ENCODE measurements at places on chromosomes 7 and 10.

DNA sequence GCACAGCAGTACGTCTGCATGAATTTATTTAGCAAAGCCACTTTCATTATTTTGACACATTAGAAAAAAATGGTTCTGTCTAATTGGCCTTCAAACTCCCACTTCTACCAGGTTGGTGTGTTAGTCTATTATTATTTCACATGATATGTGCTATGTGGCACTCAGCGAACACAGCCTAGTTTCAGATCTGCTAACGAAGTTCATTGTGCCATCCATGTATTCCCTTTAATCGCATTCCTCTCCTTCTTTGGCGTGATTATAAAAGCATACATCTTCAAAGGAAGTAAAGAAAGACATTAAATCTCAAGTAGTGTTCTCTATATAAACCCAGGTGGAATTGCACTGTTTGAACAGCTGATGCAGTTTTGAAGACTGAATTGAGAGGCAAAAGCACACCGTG, 96.4 kb upstream of the CACNA2D1 start:
- DNase-seq = no peak

GRCh38 chr10:86367152-86367951, 757 bp upstream of the GRID1 start:
- DNase-seq = peak; percentile 71

DNA sequence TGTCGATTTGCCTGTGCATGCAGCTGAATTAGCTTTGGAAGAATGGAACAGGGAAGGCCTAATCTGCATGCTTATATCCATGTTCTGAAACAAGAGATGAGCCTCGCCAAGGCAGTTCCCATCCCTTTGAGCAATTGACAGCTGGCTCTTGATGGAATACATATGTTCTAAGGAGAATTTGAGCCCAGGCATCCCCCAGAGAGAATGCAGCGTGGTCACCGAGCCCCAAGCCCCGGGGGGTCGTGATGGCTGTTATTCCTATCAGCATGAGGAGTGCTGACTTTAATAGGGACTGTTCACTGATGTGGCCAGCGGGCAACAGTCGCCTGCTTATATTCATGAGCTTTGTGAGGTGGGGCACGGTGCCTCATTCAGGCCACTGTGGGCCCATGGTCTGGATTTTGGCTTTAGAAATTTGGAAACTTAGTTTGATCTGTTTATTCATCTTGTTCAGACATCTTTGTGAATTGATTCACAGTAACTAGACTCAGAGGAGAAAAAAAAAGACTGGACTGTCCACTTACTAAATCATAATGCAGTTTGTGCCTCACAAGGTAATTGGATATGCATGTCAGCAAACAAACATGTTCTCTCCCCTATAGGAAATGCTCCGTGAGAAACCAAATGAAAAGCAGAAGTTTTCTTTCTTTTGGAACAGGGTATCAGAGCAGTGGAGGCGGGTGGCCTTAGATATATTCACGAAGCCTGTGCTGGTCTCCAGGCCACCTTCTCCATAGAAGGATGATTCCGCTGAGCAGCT, 204.9 kb downstream of the CCDC3 start:
- no peak for DNase-seq

DNA sequence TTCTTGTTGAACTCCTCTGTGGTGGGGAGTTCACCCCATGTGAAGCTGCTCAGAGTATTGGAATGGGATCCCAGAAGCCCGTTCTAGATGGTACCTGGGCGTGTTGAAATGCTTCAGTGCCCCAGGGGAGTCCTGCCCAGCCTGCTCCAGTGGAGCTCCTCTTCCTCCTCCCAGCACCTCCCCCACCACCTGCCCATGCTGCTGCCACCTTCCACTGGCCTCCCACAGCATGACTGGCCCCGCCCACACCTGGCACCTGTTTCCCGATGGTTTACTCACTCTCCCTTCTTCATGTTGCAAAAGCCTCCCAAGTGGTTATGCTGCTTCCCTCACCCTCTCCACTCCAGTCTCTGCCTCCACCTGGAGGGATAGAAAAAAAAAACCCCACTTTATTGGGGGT, 32.2 kb upstream of the PCBD1 start:
- no peak for DNase-seq

GRCh38 chr7:158556721-158557440, 30.7 kb downstream of the PTPRN2 start:
- DNase-seq = no peak

GRCh38 chr10:67803588-67804394, 34.2 kb downstream of the DNAJC12 start:
- DNase-seq = no peak

DNA sequence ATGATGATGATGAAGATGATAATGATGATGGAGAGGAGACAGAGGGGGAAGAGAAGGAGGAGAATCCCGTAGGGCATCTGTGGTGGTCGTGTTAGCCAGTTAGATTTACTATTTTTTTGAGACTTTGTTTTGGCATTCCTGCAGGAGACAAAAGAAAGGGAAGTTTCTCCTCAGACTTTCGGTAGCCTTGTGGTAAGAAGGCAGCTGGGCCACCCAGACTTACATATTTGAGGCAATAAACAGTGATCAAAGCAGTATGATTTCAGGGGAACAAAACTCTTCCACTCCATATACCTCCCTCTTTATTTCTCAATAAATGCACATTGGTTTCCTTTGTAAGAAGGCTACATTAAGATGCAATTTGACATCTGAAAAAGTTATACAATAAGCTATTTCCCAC, 32.4 kb upstream of the BICC1 start:
- no peak for DNase-seq

DNA sequence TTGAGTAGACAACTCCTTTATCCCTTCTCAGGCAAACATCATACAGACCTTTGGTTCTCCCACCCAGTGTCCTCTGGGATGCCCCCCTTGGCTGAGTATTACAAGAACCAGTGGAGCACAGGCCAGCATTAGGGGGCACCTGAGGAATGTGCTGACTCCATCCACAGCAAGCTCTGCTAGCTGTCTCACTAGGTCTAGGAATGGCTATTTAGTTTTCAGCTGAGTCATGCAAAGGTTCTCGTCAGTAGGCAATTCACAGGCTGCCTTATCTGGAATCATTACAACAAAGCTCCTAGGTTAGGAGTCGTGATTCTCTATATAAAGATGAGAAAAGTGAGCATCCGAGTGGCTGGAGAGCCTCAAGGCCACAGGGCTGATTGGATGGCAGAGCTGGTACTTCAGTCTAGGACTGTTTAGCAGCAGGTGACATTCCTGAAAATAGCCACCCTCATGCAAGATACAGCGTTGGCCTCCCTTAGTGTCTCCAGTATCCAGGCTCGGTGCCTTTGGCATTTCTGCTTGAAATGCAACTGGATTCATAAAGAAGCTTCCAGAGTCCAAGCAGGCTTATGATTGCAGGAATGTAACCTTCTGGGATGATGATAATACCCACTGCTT, 75.8 kb downstream of the CDCA7L start:
- no peak for DNase-seq

- DNase-seq = no peak
Measured at GRCh38 chr7:21146642-21147423, 281.1 kb upstream of the SP4 start.

DNA sequence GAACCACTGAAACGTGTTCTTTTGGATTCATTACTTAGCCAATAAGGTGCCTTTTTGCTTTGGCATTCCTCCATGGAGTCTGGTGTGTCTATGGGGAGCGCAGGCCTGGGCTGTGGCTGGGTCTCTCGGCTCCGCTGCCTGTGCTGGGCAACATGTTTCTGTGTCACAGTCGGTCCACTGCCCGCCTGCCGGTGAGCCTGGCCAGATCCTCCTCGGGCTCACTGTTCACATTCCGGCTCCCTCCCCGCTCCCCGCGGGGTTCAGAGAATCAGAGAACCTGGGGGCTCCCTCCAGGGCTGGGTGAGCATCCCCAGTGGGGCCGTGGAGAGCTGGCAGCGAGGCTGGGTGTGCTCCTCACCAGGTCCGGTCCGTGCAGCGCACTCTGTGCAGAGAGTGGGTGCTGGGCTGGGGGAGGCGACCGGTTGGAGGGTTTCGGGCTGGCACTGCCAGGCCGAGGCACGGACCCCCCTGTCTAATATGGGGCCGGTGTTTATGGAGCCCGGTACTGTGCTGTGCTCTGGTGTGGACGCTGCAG, 70.4 kb downstream of the INPP5A start:
- no peak for DNase-seq

- no peak for DNase-seq
Measured at GRCh38 chr7:108424013-108424412, 32.2 kb downstream of the NRCAM start.

DNA sequence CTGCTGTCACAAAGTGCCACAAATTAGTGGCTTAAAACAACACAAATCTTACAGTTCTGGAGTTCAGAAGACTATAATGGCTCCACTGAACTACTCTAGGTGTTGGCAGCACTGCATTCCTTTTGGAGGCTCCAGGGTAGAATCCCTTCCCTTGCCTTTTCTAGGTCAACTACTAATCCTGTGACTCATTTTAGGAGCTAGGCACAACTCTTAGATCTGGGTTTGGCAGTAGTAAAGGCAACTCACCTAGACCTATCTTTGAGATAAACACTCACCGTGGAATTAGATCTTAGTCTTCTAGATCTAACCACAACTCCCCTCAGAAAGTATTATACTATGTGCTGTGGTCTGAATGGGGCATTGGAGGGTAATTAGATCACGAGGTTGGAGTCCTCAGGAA, 60.4 kb downstream of the ANKIB1 start:
- DNase-seq = no peak

GRCh38 chr10:121751191-121751760, 153.0 kb upstream of the FGFR2 start:
- no peak for DNase-seq

GRCh38 chr10:46264737-46265368, 21.9 kb upstream of the ANTXRL start:
- no peak for DNase-seq

- no peak for DNase-seq
Measured at GRCh38 chr7:17029150-17029549, 147.4 kb upstream of the AGR3 start.

- peak; percentile 47 for DNase-seq
Measured at GRCh38 chr7:3267966-3268690, 32.9 kb upstream of the SDK1 start.

- no peak for DNase-seq
Measured at GRCh38 chr10:115649217-115649616, 556.1 kb downstream of the ATRNL1 start.

GRCh38 chr7:157394246-157395191, 57.7 kb downstream of the DNAJB6 start:
- DNase-seq = no peak

DNA sequence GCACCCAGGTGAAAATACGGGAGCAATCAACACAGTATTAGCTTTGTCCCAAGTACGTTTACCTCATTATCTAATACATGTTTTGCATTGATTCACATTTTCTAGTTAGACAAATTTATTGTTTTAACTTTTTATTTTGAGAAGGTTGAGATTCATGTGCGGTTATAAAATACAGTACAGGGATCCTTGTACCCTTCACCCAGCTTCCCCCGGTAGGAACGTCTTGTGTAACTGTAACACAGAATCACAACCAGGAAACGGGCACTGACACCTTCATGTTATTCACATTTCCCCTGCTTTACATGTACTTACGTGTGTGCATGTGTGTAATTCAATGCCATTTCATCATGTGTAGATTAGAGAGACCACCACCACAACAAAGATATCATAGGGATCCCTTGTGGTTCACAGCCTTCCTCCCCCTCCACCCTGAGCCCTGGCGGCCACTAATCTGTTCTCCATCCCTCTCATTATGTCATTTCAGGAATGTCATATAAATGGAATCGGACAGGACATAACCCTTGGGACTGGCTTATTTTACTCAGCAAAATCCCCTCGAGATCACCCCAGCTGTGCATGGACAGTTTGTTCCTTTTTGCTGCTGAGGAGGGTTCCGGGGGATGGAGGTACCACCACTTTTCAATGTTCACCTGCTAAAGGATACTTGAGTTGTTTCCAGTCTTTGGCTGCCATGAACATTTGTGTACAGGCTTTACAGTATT, 46.5 kb upstream of the C10orf71 start:
- no peak for DNase-seq

DNA sequence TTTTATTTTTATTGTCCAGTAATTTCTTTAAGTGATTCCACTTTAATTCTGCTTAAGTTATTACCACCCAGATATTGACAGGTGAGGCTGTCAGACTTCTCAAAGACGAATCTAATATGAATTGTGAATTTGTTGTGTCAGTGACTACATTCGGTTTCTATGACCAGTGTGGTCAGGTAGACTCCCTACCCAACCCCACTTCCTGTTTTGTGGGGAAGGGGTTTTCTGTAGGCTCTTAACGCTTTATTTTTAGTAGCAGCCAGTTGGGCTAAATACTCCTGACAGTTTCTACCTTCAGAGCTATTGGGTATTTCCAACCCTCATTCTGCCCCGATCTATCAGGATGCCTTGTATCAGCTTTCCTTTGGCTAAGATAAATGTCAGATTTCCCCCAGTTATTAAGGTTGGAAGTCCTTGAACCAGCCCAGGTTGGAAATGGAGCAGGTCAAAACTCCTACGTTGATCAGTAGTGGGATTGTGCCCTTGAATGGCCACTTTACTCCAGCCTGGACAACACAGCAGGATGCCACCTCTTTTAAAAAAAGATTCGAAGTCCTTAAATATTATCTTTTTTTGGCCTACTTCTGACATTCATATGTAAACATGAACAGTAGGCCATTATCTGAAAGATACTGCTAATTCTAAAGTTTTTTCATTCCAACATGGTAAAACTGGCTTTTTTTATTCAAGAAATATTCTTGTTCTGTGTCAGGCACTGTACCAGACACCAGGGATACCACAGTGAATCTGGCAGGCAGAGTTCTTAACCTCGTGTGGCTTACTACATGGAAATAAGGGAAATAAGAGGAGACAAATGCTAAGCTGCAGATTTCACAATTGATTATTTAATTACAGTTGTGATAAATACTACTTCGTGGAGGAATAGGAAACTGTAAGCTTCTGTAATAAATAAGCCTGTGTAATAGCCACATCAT, 133.3 kb upstream of the SAMD8 start:
- DNase-seq = no peak

GRCh38 chr7:136911344-136911743, 42.9 kb downstream of the CHRM2 start:
- no peak for DNase-seq

DNA sequence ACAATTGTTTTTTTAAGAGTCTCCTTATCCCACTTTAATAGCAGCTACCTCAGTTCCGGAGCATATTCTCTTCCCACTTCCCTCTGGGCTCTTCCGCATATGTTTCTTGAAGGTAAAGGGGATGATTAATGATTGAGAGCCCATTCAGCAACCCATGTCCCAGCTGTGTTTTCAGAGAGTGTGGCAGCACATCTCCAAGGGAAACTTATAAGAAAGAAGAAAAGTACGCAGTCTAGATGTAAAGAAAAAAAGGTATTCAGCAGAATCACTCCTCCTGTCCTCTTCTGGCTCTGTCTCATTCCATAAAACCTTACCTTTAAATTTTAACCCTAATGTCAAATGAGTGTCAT, 9.7 kb upstream of the ANKRD7 start:
- DNase-seq = no peak

GRCh38 chr10:5547931-5548660, 23.3 kb downstream of the CALML3 start:
- DNase-seq = no peak

- peak; percentile 30 for DNase-seq
Measured at GRCh38 chr7:28986765-28987110, 28.6 kb upstream of the TRIL start.

- DNase-seq = no peak
Measured at GRCh38 chr10:132851451-132851850, 65.5 kb upstream of the NKX6-2 start.
